ENCODE measurements at places on chromosomes 7 and 10.

DNA sequence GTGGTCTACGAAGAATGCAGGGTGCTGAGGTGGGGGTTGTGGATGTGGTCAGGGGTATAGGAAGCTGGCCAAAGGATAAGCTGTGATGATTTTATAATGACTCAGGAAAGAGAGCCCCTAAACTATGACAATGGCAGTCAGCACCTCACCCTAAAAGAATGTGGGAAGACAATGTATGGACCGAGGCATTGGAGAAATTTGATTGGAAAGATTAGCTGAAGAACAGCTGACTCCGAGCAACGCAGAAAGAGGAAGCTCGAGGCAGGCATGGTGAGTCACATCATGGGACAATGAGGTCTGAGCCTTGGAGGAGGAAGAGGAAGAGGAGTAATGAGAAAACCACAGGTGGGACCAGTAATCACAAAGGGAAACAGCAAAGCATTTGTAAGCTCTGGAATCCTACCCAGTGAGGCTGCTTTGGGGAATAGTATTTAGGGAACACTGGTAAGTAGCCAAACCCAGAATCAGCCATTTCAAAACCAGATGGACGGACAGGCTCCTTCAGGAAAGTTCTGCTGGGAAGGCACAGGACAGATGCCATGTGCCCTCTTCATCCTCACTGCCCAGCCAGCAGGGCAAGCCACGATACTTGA lies 295.4 kb downstream of the PRPF18 start:
- peak; percentile 52 for DNase-seq

GRCh38 chr10:62769574-62770242 lies 34.8 kb upstream of the ADO start:
- no peak for DNase-seq

DNA sequence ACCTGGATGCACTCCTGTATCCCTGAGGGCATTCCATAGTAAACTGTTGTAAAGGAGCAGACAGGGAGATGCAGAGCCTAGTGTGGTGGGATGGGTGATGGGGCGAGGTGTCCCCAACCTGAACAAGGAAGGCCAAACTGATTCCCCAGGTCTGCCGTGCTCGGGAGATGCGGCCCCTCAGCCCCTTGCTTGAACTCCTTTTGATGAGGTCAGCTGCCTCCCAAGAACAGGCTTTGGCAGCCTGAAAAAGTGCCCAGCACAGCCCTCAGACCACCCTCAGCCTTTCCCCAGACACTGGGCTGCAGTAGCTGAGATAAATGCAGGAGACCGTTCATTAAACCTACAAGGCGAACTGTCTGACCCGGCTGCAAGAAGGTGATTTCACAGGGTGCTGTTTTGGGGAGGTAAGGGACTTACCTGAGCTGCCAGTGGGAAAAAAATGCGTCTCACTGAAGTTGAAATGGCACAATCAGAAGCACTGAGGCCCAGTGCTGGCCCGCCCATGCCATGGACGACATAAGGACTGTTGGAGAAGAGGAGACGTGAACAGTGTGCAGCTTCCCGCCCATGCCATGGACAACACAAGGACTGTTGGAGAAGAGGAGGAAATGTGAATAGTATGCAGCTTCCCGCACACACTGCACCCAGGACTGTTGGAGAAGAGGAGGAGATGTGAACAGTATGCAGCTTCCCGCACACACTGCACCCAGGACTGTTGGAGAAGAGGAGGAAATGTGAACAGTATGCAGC lies 148.4 kb upstream of the FAM20C start:
- DNase-seq: no peak

- no peak for DNase-seq
Measured at GRCh38 chr7:2071133-2071832, 161.5 kb downstream of the MAD1L1 start.

GRCh38 chr10:28381466-28381865 lies 78.6 kb upstream of the MPP7 start:
- DNase-seq: no peak

GRCh38 chr7:43664681-43665080 lies 64.6 kb downstream of the COA1 start:
- DNase-seq: no peak

GRCh38 chr10:17510242-17510908 lies 56.0 kb upstream of the ST8SIA6 start:
- DNase-seq: no peak

- DNase-seq: peak; percentile 11
Measured at GRCh38 chr7:149822353-149822943, 15.7 kb upstream of the ZNF862 start.

DNA sequence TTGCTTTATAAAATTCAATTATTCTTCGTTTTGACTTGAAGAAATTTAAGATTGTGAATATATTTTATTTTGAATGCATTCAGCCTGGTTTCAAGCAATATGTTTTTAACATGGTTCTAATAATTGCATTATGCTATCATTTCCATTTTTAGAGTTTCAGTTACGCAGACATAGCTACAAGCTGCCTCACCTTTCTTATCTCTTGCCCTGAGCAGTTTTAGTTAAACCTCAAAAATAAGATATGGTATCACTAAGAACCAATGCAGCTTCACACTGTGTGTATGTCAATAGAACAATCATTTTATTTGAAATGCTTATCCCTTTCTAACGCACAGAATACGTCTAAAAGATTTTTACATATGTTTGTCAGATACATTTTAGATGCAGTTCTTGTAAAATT lies 632.6 kb upstream of the KCND2 start:
- DNase-seq: no peak

GRCh38 chr7:2107386-2108070 lies 125.2 kb downstream of the MAD1L1 start:
- no peak for DNase-seq

DNA sequence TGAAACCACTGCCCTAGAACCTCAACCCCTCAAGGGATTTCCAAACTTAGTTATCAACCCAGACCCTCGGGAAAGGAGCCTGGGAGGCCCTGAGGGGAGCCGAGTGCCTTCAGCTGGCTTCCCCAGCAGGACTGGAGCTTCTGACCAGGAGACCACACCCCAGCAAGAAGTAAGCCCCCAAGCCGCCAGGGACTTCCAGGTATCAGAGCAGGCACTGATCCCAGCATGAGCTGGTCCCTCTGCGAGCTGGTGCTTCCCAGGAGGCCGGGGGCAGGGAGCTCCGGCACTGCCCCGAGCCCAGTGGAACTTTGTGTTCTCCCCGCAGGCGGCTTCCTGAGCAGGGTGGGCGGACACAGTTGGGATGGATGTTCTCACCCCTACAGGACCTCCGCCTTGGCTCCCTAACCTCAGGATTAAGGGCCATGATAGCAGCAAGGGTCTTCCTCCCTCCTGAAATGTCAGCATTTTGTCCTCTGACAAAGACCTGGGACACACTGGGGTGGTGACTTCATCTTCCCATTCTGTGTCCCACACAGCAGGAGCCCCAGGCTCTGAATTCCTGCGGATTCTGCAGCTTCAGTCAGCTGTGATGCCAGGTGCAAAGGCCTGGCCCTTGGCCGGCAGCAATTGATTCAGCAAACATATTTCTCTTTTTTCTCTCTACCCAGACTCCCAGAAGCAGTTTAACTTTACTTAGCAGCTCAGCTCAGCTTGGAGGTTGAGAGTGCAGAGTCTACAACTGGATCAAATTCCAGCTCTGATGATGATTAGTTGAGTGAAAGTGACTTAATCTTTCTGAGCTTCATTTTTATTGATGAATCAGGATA lies 11.6 kb downstream of the ATP6V0E2 start:
- no peak for DNase-seq

DNA sequence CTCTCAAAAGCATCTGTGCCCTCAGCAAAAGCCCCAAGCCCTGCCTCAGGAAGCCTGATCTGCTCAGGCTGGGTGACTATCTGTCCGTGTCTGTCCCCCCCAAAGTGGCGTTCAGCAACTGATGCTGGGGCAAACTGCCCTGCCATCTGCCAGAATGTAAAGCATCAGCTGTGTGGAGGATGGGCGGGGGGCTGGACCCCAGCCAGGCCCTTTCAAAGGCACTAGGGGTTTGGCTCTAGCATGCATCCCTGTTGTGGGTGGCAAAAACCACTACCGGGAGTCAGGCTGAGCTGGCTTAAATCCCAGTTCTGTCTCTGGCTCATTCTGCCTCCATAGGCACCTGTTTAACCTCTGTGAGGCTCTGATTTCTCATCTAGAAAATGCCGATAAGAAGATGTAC lies 35.5 kb downstream of the GPRIN2 start:
- DNase-seq: no peak

DNA sequence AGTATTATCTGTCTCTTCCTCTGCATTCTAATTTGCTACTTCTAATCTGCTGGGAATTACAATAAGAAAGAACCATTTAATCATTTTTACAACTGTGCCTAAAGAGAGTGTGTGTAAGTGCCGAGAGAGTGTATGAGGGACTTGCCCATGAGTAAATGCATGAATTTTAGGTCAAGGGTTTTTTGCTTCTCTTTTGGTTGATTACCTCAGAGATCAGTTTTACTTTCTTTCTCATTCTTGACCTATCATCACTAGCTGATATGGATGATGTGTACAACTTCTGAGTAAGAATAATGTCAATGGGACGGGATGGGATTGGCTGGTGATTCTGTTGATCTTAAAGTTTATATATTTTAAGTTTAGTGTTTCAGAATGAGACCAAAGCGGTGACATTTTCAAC lies 47.8 kb downstream of the IKZF1 start:
- no peak for DNase-seq

DNA sequence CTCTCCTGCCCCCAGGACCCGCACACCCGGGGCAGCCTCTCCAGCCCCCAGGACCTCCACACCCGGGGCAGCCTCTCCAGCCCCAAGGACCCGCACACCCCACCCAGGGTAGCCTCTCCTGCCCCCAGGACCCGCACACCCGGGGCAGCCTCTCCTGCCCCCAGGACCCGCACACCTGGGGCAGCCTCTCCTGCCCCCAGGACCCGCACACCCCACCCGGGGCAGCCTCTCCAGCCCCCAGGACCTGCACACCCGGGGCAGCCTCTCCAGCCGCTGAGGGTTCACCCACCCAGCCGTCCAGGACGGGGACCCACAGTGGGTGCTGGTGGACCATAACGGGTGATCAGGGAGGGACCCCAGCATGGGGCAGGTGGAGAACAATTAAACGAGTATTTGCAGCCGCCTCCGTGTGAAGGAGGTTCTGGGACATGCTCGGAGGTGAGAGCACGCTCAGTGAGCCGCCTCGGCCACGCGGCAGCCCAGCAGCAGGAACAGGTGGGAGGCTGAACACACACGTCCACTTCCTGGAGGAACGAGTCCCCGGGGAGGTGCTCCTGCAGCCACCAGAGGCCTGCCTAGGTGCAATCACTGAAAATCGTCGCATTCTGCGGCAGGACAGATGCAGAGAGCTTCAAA lies 107.9 kb downstream of the PDGFA start:
- DNase-seq: peak; percentile 9

DNA sequence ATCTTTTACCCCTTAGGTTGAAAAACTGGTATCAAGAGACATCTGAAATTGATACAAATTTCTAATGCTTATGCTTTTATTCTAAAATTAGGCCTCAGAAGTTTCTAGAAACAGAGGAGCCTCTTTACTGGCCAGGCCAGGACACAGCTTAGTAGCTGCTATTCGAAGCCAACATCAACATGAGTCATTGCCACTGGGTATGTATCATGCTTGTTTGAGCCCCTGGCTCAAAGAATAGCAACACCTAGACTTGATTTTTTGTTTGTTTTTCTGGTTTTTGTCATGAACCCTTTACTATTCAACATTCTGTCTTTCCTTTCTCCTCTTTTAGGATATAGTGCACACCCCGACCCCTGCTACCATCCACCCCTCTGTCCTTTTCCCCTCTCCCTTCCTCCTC lies 90.9 kb upstream of the STK17A start:
- no peak for DNase-seq

- DNase-seq: no peak
Measured at GRCh38 chr7:130377178-130377577, 3.1 kb upstream of the CPA1 start.

- no peak for DNase-seq
Measured at GRCh38 chr7:22859641-22860290, 37.1 kb upstream of the TOMM7 start.

DNA sequence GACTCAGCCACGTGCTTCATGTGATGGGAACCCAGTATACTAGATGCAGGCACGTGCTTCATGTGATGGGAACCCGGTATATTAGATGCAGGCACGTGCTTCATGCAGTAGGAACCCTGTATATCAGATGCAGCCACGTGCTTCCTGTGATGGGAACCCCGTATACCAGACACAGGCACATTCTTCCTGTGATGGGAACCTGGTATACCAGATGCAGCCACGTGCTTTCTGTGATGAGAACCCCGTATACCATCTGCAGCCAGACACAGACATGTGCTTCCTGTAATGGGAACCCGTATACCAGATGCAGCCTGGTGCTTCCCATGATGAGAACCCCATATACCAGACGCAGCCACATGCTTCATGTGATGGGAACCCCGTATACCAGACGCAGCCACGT lies 44.0 kb downstream of the MGMT start:
- DNase-seq: no peak

GRCh38 chr7:17384400-17384799 lies 85.9 kb downstream of the AHR start:
- no peak for DNase-seq

- DNase-seq: no peak
Measured at GRCh38 chr7:36064676-36065075, 88.4 kb upstream of the EEPD1 start.

DNA sequence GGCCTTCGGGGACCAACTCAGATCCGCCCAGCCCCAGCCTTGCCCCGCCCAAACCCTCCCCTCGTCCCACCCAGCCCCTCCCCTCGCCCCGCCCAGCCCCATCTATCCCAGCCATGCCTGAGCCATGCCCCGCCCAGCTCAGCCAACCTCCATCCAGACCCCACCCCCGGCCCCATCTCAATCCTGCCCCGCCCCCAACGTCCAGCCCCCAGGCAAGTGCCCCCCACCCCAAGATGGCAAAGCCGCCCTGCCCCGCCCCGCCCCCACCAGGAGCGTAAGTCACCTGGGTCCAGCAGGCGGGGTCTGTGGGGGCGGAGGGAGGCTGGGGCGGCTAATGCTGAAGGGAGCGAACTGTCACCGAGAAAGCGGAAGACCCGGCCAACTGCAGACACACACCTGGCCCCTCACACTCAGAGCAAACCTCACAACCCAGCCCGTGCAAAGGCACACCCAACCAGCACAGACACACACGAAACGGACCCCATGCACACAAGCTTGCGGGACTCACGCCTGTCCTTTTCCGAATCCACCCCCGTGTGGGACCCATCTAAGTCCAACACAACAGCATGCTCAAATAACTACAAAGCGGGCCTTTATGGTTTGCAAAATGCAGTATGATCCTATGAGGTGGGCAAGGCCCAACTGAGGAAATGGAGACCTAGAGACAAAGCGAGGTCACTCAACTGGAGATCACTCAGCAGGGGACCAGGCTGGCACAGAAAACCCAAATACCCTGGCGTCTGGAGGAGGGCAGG lies 11.5 kb upstream of the OGA start:
- DNase-seq: no peak

GRCh38 chr7:39631736-39632308 lies 8.4 kb downstream of the RALA start:
- no peak for DNase-seq

- no peak for DNase-seq
Measured at GRCh38 chr10:78549140-78549935, 515.7 kb downstream of the RPS24 start.

DNA sequence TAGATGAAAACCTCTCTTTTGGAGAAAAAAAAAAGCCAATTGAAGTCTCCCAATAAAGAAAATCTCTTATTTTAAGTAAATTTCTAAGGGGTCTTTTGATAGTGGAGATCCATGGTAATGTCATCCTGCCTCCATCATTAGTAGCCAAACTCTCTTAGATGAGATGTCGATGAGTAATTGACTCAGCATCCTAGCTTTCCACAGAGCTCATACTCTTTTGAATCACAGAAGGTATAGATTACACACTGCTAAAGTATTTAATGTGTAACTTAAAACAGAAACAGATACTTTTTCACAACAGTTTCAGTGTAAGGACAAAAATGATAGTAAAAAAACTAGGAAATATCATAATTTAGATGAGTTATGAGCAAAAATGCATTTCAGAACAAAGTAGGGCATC lies 19.4 kb downstream of the MAGI2 start:
- no peak for DNase-seq

Data from 8988T (cell line).